H1 (cell line): ENCODE measurements at places on chromosomes 13 and 19.

DNA sequence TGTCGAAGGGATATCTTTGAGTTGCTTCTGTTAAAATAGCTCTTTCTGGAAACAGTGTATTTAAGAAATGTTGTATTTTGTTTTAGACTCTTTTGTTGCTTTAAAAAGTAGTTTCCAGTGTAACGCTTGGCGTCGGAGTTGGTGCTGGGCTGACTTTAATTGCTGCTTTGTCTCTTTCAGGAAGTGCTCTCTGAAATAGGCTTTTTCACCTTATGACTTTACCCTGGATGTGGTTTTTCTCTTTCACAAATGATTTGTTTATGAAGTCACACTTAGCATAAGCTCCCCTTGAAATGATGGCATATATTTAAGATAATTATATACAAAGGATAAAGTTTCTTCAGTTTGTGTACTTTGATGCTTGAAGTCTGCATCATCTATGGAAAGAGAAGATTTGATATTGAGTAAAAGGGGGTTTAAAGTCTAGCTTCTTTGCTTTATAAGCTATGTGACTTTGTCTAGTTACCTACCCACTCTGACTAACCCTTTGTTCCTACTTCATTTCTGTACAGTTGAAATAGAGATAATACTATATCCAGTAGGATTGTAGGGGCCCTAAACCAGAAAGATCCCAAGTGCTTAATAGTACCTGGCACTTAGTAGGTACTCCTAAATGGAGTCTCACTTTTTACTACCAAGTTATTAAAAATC is at the start of gene GPR18:
TSS of gene GPR18 (minus strand) at position 170 of the 651 bp plus-strand sequence. CDS start 2,507 bp downstream, outside the sequence.
- no peak for DNase-seq

DNA sequence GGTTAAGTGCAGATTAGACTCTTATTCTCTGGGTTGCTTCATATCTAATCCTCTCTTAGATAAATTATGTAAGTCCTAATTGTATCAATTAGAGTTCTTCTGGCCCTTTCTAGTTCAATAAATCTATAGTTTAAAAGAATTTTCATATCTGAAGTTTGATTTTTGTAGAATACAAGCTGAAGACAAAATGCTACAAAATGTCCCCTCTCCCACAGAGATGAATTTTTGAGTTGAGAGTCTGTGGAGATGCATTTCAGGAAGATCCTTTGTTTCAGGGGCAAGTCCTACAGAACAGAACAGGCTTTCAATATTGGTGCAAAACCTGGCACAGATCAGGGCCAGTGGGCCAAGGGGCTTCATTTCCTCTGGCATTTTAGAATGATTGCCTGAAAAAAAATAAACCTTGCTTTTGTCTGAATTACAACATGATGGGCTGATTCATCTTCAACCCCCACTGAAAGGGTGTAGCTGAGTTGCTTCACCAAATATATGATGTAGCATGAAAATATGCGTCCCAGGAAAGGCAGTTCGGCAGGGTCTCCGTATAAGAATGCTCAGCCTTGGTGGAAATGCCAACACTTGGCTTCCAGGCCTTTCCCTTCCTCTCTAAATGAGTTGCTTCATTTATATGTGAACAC is 6.4 kb upstream of the IPO5 start:
- DNase-seq = no peak

DNA sequence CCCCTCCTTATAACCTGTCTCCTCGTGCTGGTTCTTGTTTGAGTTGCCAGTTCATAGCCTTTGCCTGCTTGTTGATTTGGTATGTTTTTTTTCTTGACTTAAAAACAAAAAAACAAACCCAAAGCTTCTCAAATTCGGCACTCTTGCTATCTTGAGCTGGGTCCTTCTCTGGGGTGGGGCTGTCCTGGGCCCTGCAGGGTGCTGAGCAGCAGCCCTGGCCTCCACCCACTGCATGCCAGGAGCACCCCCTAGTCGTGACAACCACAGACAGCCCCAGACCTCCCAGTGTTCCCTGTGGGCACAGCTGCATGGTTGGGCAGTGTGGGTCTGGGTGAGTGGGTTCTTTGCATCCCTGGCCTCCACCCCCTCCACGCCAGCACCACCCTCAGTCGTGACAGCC is 27.8 kb downstream of the KDM4B start:
- DNase-seq = no peak

DNA sequence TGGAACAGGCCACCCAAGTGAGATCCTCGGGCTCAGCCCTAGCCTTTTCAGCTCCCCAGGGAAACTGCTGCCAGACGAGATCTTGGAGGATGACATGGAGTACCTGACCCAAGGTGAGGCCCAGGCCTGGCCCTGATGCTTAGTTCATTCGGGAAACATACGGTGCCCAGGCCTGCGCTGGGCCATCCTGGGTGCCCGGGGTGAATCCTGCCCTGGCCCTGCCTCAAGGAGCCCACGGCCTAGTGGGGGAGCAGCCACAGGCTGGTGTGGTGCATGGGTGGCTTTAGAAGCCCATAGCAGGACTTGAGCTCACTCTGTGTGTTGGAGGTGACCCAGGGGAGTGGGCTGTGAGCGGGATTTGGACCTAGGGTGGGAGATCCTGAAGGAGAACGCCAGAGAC is 10.1 kb downstream of the SIX5 start:
- DNase-seq = no peak

DNA sequence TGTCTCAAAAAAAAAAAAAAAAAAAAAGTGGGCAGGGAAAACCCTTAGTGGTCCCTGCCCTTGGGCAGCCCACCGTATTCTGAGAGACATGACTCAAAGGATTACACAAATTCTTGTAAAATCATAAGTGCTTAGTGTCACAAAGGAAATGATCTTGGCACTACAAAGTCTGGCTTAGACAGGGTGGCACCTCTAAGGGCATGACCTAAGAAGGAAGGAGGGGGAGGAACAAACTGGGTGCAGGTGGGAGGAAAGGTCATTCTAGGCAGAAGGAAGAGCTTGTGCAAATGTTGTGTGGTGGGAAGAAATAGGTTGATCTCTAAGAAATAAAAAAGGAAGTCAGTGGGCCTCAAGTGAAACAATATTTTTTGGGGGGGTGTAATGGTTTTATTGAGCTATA is 10.4 kb downstream of the PNPLA6 start:
- DNase-seq = no peak

- DNase-seq = no peak
Observed at GRCh38 chr13:107865643-107866031, 349.7 kb downstream of the LIG4 start.

GRCh38 chr19:45075301-45076028 is 813 bp downstream of the ZNF296 start:
- no peak for DNase-seq

DNA sequence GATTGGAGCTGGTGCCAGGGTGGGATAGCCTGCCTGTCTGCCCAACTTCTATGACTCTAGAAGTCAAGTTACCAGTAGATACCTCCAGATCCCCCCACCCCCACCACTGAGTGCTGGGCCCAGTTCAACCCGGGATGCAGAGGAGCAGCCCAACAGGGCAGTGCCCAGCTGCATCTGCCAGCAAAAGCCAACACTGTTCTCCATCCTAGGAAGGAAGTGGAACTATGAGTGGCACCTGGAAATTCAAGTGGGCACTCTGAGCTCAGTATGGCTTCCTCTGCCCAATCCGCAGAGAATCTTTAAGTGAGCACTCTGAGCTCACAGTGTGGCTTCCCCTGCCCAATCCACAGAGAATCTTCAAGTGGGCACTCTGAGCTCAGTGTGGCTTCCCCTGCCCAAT is 14.2 kb downstream of the TUBGCP3 start:
- no peak for DNase-seq

- DNase-seq = no peak
Observed at GRCh38 chr19:11964496-11964857, 363 bp upstream of the ZNF763 start.

GRCh38 chr19:21835429-21835809 is 563 bp downstream of the ZNF43 start:
- DNase-seq = no peak

- no peak for DNase-seq
Observed at GRCh38 chr13:42969565-42970172, 22.4 kb downstream of the EPSTI1 start.

DNA sequence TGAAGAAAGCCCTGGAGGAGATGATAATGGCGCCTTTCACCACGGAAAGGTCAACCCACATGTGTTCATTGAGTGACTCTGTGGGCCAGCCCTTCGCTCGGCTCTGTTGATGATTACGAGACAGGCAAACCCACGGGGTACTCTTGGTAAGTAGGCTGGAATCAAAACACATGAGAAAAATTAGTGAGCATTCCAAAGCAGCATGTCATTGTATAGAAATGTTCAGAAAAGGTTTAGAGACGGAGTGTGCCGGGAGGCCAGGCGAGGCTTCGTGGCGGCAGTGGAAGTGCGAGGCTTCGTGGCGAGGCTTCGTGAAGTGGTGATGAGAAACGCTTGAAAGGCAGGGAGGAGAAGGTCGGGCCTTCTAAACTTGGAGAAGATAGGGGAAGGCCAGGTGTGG is 144.3 kb downstream of the ZNF536 start:
- DNase-seq = no peak

DNA sequence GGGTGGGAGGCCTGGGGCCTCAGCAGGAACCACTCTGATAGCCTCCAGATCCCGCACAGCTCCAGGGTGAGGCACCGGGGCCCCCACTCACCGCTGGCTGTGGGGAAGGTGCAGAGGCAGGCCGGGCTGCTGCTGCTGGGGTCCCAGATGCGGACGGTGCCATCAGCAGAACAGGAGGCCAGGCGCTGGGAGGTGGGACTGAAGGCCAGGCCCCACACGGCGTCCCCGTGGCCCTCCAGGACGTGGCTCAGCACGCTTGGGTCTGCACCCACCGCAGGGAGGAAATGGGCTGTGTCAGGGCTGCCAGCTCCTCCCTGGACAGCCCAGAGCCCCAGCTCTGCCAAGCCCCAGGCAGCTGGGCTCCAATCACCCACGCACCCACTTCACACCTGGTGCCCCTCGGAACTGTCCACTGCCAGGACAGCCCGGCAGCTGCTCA is 6.1 kb upstream of the PRKD2 start:
- no peak for DNase-seq

DNA sequence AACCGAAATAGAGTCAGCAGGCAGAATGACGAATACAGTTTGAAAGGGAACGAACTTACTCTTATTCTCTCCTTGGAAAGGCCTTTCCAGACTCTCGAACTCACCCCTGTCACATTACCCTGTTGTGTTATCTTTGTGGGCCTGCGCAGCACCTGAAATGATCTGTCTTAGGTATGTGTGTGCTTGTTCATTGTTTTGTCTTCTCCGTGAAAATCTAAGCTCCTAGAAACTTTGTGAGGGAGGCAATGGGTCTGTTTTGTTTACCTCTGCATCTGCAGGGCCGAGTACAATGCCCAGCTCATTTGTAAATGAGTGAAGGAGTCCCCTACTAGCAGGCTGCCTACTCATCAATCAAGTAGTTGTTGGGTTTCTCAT is 19.6 kb downstream of the HMGB1 start:
- no peak for DNase-seq

- DNase-seq = no peak
Observed at GRCh38 chr13:38674208-38674607, 12.7 kb upstream of the FREM2 start.

- DNase-seq = no peak
Observed at GRCh38 chr13:52983836-52984235, 44.8 kb upstream of the OLFM4 start.

DNA sequence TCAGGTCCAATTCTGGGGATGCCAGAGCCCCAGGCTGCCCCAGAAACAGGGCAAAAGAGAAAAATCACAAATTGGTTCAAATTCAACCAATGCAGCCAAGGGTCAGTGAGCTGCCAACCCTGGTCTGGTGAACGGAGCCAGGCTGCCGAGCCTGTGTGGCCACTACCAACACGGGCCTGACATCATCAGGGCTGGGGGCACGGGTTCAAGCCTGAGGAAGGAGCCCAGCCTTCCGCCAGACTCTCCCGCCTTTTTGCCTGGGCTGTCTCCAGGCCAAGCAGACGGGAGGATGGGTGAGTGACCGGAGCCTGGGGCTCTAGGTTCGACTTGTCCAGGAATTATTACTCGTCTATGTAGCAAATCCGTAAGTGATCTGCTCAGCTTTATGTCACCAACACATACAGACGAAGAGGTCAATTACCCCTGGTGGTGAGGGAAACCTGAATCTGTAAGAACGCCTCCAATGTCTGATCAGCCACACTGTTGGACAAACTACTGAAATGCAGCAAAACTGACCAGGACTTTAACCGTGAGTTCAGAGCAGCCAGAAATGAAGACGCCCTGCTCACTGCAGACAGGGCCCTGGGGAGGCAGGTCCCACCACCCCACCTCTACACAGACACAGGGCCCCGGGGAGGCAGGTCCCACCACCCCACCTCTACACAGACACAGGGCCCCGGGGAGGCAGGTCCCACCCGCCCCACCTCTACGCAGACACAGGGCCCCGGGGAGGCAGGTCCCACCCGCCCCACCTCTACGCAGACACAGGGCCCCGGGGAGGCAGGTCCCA is 31.8 kb downstream of the RAB20 start:
- no peak for DNase-seq

- DNase-seq = no peak
Observed at GRCh38 chr13:46553521-46553885, 533 bp downstream of the LRCH1 start.

- DNase-seq = no peak
Observed at GRCh38 chr19:853014-853585, 997 bp downstream of the ELANE start.

DNA sequence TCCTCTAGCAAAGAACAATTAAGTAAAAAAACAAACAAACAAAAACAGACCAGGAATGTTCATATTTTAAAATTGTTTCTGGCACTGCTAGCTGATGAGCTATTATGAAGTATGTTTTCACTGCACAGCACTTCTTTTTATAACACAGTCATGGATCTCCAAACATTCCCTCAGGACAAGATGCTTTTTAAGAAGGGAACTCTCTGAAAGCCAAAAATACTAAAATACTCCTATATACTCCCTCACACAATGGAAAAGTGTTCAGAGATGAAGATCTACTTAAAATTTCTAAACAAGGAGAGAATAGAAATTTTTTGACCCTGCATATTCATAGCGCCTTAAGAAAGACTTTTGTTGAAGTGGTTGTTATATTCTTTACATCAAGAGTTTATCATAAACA is 926.8 kb downstream of the DIAPH3 start:
- no peak for DNase-seq

DNA sequence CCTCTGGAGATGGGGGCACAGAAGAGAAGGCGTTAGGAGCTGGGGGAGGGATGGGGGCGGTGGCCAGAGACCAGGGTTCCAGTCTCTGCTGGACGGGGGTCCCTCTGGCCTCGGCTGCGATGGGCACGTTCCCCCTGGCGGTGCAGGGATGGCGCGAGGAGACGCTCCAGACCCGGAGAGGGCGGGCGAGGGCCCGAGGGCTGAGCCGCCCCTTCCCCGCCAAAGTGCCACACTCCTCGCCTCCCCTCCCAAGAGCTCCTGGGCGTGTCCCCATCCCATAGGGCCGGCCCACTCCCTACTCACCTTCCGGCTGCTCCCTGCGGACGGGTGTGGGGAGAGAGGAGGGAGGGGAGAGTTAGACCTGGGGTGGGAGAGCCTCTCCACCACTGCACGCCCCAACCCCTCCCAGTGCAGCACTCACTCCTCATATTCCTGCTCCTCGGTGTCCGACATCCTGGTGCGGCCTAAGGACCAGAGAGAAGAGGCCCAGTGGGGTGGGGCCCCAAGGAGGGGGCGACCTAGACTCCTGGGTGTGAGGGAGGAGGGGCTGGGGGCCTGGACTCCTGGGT is 2.2 kb downstream of the TNNT1 start:
- peak; percentile 88 for DNase-seq

GRCh38 chr13:94813920-94814475 is 101.7 kb upstream of the SOX21 start:
- no peak for DNase-seq
